EL (cell line): ENCODE measurements at places on chromosomes 11 and 22.

DNA sequence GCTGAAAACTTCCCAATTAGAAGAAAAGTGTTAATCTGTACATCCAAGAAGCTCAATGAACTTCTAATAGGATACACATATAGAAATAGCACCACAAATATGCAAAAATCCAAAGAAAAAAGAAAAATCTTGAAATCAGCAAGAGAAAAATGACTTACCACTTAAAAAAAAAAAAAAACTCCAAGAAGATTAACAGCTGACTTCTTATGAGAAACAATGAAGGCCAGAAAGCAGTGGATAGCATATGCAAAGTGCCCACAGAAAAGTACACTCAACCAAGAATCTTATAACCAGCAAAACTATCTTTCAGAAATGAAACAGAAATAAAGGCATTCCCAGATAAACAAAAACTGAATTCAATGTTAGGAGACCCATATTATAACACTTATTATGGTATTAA is 29.9 kb upstream of the OR5B12 start:
- no peak for DNase-seq

DNA sequence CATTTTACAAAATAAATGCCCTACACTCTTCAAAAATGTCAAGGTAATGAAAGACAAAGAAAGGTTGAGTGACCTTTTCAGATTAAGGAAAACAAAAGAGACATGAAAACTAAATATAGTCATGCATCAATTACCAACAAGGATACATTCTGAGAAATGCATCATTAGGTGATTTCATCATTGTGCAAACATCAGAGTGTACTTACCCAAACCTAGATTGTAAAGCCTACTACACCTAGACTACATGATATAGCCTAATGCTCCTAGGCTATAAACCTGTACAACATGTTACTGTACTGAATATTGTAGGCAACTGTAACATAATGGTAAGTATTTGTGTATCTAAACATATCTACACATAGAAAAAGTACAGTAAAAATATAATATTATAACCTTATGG is 26.7 kb downstream of the INTS4 start:
- no peak for DNase-seq

DNA sequence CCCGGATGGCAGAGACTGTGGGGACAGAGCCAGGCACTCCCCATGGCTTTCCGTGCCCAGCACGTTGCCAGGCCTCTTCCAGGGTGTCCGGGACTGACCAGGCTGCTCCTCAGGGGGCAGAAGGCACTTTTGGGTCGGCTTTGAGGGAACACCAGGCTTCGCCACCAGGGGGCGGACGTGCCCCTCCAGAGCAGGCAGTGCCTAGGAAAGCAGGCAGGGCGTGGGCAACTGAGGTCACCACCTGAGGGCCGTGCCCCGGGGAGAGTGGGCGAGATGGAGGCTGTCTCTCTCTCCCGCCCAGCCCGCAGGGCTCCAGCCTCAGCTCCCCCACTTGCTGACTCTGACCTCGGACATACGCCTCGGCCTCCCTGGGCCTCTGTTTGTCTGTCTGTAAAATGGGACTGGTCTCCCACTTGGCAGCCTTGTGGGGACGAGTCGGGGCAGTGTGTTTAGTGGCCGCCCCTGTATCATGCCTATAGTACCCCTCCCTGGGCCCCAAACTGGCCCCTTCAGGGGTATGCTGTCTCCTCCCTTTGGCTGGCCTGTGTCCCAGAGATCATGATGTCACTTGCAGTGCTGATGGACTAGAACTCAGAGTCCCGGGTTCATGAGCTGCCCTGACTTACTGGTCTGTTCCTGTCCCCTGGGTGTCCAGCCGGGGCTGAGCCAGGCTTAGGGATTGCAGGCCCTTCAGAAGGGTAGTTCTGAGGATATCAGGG is 4.4 kb upstream of the PRR5 start:
- DNase-seq = peak; percentile 76

- DNase-seq = no peak
These were observed 49.3 kb upstream of the RDX start for GRCh38 chr11:110345743-110346142.

- peak; percentile 84 for DNase-seq
These were observed 2.4 kb downstream of the MAPK1 start for GRCh38 chr22:21865041-21865440.

GRCh38 chr11:120548682-120549209 is 37.2 kb downstream of the GRIK4 start:
- DNase-seq = peak; percentile 12

DNA sequence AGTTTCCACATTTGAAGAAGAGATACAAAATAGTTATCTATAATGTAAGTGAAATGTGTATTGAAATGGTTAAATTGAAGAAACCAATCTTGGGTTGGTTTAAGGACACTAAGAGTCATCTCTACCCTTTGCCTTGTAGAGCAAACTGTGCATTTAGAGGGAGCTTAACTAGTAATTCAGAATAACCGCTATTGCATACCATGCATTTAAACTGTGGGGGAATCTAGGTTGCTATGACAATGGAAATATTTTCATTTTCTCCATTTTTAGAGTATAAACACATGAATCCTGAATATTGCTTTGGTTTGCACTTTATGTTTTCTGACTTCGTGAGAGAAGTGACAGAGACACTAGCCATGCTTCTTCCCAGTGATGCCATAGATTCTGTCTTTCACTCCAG is 39.7 kb downstream of the FAT3 start:
- DNase-seq = no peak

- DNase-seq = no peak
These were observed 17.0 kb upstream of the WDR74 start for GRCh38 chr11:62856333-62856895.

- DNase-seq = no peak
These were observed 9.5 kb downstream of the C1QTNF6 start for GRCh38 chr22:37178350-37179125.

- DNase-seq = no peak
These were observed 15.9 kb upstream of the DGCR8 start for GRCh38 chr22:20064140-20064480.

DNA sequence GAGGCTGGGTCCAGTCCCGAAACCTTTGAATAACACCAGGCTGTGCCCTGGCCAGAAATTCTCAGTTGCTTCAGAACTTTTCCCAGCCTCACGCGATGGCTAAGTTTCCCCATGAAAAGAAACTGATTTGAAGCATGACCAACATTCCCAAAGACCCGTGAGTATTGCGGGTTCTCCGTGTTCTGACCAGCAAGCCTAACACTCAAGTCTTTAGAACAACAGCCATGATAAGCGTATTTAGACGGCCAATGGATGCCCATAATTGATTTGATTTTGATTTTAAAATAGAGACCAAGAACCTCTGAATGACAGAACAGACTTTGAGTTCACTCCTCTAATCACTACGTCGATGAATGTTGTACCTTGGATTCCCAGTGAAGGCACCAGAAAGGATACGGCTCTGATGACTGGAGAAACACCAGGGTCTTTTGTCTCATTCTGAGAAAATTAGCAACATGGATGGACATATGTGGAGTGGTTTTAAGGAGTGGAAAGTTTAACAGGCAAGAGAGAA is 43.9 kb downstream of the ZNF280B start:
- no peak for DNase-seq

DNA sequence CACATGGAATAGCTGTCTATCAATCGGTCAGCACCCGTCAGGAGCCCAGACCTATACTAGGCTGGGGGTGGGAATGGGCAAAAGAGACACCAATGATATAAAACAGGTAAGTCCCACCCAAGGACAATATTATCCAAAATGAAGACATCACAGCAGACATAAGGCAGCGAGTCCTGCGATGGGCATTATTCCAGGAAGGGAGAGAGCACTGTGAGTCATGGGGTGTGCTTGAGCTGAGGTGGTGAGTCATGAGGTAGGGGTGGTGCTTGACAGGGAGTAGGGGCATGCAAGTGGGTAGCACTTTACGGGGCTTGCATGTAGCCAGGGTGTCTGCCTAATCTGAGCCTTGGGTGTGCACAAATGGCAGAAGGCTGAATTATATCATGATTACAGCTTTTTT is 605.0 kb upstream of the CADM1 start:
- peak; percentile 14 for DNase-seq

DNA sequence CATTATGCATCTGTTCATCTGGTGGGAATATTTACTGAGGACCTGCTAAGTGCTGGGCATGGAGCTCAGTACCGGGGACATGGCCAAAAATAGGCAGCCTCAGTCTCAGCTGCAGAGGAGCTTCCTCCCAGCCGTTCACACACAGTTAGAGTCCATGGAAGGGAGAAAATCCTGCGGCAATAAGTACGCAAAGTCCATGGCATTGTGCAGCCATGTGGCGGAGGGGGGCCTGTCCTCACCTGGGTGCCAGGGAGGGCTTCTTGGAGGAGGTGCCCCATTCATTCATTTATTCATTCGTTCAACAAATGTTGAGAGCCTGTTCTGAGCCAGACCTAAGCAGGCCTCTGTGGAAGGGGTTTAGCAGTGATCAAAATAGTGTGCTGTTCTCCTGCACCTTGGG is 59.3 kb upstream of the ANO1 start:
- DNase-seq = no peak

DNA sequence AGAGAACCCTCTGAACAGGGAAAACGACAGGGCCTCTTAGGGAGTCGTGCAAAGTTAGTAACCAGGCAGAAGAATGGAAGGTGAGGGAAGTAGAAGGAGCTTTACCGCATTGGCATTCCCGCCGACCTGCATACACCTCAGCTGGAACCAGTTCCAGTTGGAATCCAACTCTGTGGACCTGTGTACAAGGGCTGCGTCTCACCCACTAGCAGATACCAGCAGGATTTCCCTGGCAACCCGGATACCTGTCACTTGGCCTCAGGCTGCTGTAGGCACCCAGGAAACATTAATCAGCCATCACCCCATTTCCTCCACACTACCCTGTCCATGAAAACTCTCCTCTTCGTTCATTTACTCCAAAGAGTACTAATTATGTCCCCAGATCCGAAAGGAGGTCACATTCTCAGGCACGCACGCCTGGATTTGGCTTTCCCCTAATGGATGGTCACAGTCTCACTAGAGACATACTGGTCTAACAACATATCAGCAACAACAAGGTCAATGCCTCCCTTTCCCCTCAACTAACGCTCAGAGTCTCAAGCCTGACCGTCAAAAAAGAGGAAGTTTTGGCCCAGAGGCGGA is 842 bp downstream of the ARFGAP2 start:
- no peak for DNase-seq

DNA sequence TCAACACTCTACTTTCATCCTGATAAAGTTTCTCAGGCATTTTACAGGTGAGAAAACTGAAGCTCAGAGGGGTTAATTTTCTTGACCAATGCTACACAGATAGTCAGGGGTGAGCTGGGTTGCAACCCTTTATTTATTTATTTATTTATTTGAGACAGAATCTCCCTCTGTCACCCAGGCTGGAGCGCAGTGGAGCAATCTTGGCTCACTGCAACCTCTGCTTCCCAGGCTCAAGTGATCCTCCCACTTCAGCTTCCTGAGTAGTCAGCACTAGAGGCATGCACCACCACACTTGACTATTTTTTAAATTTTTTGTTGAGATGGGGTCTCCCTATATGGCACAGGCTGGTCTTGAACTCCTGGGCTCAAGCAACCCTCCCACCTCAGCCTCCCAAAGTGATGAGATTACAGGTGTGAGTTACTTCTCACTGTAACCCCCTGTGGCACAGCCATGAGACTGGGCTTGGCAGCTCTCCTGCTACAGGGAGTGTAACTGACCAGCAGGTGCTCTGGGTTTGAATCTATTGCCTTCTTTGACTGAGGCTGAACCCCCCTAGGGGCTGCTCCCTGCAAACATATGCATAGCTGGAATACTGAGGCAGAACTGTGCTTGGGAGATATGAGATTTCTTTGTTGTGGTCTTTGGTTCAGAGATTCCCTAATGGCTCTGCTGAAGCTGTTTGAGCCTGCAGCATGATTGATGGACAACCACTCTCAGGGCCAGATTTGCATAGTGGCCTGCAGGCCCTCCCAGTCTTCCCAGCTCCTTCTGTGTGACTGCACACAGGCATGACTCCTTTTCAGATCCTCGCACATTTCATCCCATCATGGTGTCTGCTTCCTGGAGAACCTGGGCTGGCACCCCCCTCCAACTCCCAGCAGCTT is 6.1 kb downstream of the C11orf96 start:
- DNase-seq = no peak

DNA sequence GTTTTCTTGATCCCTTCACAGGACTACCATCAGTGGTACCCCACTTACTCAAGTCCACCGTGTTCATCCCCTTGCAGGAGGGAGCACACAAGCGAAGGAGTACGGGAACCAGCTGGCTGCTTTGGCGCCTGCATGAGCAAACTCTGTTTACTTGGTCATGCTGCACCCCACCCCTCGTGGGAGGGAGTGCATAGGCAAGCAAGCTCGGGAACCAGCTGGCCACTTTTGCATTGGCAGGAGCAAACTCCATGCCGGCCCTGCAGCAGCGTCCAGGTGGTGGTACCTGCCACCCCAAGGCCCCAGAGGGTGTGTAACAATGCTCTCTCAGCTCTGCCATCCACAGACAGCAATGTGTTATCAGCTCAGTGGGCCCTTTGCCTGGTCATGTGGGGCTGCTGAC is 737.8 kb downstream of the FAM181B start:
- no peak for DNase-seq

- DNase-seq = peak; percentile 66
These were observed 112.7 kb downstream of the VPREB1 start for GRCh38 chr22:22357024-22357883.

DNA sequence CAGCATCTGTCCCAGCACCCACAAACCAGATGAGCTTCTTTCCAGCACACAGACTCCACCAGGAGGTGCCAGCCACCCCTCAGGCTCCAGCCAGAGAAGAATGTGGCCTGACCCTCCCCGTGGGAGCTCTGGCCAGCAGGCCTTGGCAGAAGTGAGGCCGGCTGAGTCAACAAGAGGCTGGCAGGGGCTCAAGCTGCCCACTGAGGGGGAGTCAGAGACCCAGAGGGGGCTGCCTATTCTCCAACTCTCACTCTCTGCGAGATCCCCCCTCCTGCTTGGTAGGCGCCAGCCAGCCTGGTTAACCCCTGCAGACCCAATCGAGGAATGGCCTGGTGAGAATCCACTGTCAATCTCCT is 10.6 kb upstream of the CDC42EP1 start:
- peak; percentile 69 for DNase-seq

- DNase-seq = no peak
These were observed 806.3 kb downstream of the BRD1 start for GRCh38 chr22:49021131-49021925.

DNA sequence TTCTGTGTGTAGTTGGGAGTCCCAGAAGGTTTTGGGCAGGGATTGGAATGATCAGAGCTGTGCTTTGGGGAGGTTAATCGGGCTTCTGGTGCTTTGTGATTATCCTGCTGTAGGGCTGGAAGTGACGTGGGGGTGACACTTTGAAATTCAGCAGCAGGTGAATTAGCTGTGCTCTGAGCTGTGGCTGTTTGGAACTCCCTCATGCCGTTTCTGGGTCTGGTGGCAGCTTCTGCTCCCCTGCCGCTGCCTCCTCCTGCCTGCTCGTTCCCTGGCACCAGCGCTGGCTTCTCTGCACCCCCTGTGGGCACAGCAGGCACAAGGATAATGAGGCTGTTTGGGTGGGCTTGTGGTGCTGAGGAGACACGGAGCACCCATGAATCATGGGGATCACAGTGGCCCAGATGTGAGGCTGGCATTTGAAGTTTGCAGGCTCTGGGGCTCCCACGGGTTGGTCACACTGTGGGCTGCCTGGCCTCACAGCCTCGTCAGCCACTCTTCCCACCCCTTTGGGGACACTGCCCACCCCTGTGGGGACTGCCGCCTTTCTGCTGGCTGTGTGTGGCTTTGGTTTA is 49.7 kb downstream of the TBC1D22A start:
- no peak for DNase-seq

- DNase-seq = peak; percentile 40
These were observed 14.3 kb upstream of the FGF19 start for GRCh38 chr11:69718147-69718546.
